Germinal center (tissue), 1 donor: ENCODE measurements at places on chromosomes 12 and 14.

DNA sequence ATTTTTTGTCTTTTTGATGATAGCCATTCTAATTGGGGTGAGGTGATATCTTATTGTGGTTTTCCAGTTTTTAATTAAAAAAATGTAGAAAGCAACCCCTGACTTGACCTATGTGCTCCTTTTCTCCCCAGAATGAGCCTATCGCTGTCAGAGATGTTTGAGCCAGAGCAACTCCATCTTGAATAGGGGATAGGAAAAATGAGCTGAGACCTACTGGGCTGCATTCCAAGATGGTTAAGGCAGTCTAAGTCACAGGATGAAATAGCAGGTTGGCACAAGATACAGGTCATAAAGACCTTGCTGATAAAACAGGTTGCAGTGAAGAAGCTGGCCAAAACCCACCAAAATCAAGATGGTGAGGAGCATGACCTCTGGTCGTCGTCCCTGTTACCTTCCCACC, 13.8 kb downstream of the ERP27 start:
- DNase-seq, result no peak

- no peak for DNase-seq
These were observed 83.0 kb upstream of the FAR2 start for GRCh38 chr12:29066011-29066588.

DNA sequence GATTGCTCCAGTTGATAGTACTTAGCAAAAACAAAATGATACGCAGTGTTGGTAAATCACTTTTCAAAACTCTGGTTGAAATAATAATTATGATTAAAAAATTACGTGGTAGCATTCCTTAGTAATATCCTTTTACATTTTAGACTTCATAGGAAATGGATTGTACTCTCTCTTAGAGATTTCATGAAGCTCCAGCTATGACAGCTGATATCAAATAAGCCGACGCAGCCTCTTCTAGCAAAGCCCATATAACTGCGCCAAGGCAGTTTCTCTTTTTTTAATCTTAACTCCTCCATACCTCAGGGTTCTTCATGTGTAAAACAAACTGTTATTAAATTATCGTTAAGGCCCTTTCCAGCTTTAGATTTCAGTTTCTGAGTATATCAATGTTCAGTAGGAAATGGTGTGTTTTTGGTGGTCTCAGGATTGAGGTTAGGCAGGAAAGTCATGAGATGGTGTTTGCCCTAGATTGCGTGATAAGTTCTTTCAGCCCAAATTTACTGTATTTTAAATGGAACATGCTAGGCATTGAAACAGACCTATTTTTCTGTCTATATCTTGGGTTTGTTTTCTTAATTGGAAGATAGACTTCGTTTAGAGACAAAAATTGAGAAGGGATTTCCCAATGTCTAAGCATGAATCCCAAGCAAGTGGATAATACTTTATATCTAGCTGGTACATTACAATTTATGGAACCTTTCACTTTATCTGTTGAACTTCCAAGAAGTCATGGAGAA, 902 bp upstream of the CFL2 start:
- no peak for DNase-seq

DNA sequence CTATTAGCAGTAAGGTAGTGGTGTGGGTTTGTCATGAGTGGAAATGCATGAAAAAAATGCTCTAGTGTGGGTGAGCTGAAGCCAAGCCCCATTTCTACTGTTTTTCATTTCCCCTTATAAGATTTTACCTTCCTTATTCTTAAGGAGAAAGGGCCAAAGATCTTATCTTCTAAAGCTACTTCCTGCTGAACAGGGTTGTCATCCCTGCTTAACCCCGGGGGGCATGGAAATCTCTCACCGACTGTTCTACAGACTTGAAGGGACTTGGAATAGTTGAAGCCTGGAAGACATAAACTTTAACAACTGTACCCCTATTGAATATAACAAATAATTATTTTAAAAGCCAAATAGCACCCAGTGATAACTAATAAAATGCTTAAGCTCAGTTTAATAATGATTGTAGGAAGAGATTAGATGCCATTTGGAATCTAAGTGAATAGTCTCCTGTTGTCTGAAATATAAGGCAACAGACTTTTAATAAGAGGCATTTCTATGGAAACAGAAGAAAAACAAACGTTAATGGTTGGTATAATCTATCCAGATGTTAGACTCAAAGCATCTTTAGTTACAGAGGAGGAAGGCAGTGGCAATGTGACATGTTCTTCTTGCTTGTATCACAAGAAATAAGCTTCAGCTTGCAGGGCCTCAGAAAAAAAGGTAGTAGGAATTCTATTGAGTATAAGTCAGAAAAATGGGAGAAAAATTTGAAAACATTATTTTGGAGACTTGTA, 1.8 kb upstream of the GMFB start:
- no peak for DNase-seq

DNA sequence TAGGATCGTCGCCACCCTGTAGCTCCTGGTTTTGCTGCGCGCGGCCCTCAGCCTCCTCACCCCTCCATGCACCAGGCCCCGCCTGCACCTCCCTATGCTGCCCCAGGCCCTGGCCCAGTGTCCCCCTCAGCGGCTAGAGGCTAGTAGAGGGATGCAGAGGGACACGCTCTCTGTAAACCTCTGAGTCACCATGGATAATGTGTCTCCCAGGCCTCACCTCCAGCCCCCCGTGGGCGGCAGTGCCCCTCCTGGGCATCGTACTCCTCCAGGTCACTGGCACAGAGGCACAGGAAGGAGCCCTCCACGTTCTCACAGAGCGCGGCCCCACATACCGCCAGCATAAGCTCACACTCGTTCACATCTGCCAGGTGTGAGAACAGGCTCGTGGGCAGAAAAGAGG, 12.3 kb downstream of the ISCA2 start:
- DNase-seq, result no peak

DNA sequence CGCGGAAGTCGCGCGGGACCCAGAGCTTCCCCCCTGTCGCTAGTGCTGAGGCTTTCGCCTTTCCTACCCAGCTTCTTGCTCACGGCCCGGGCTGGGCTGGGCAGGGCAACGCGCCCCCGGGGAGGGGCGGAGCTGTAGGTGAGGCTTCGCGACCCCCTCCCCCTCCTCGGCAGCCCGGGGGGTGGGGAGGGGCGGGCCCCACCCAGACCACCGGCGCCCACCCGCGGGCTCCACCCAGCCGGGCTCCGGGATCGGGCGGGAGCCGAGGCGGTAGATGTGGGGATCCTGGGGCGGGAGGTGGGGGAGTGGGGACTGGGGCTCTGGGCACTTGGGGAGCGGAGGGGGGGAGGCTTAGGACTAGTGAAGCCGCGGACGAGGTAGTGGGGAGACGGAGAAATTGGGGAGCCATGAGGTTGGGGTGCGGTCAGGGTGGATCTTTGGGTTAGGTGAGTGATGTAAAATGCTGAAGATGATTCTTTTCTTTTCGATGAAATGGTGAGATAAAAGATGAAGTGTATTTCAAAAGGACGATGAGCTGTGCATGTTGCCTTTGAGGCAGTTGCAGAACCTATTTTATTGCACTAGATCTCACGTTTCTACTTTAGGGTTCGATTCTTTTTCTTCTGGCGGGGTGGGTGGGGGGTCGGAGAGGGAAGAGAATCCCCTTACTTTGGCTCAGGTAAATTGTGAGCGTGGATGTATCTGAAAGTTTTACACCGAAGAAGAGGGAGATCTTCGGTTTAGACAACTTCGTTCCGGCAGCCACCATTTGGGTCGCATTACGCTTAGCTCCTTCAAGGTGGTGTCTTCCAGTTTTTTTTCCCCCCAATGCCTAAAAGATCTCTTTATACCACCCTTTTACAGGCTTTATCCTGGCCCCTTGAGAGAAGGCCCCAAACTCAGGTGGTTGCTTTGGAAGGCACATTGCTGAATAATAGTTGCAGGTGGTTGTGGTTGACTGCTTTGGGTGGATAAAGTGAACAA, 619 bp downstream of the ERC1 start:
- DNase-seq, result no peak
